ENCODE measurements at places on chromosomes 4 and X. TPM values are rescaled to one million over a fixed set of nuclear protein-coding genes. Genes with fewer than 3 reads are reported as not detected.

Gene CDKL2
- total RNA-seq: 0.64 TPM

Gene LDB2
- total RNA-seq: not detected

Gene SPANXC
- 1.0 TPM for total RNA-seq

Gene RENBP
- 0.07 TPM for total RNA-seq

Gene POU3F4
- total RNA-seq: not detected

Gene HSFX3
- total RNA-seq: not detected

Gene H2BW2
- not detected for total RNA-seq

Gene TCEANC
- total RNA-seq: 0.91 TPM

Gene TNIP3
- total RNA-seq: 0.44 TPM

Gene HSFX4
- not detected for total RNA-seq

Gene USP17L22
- not detected for total RNA-seq

Gene BANK1
- 0.89 TPM for total RNA-seq

Gene TCEAL5
- total RNA-seq: not detected

Gene XPNPEP2
- not detected for total RNA-seq

Gene ARHGAP6
- not detected for total RNA-seq

Gene CPE
- total RNA-seq: 1.6 TPM

Gene ETDA
- total RNA-seq: not detected

Gene SORCS2
- total RNA-seq: 4.7 TPM

Gene MGARP
- total RNA-seq: 0.85 TPM

Gene HDX
- 2.0 TPM for total RNA-seq

Gene COL25A1
- total RNA-seq: not detected

Gene CLTRN
- 0.90 TPM for total RNA-seq

Gene SPANXD
- not detected for total RNA-seq

Gene RASSF6
- 0.76 TPM for total RNA-seq

Gene GYG2
- total RNA-seq: 4.2 TPM

Gene TMEM31
- total RNA-seq: not detected

Gene SPANXA1
- total RNA-seq: not detected

Gene ARAP2
- 0.47 TPM for total RNA-seq

Gene MAGEA8
- total RNA-seq: not detected

Gene MUC7
- not detected for total RNA-seq

Gene AMBN
- not detected for total RNA-seq

Gene EFNB1
- total RNA-seq: 8.5 TPM

Gene SMIM10L2A
- total RNA-seq: 0.17 TPM

Gene KLHL5
- total RNA-seq: 51.2 TPM

Gene RNF150
- 0.29 TPM for total RNA-seq

Gene F11
- total RNA-seq: not detected

Gene NPY5R
- not detected for total RNA-seq

Gene ZDHHC15
- not detected for total RNA-seq

Gene CACNA1F
- total RNA-seq: not detected

Gene OTC
- not detected for total RNA-seq

Gene NONO
- total RNA-seq: 370 TPM

Gene FAM114A1
- total RNA-seq: 41.6 TPM

Gene RHOXF1
- total RNA-seq: not detected

Gene RPL39
- total RNA-seq: 3,785 TPM

Gene SPRY1
- total RNA-seq: 0.47 TPM

Gene MOB1B
- 7.2 TPM for total RNA-seq

Gene SPCS3
- total RNA-seq: 42.3 TPM

All from A549 treated with DMSO at 1 μM for 4 hours (cell line).